Ovary (tissue), 10 donors: ENCODE measurements at places on chromosomes 5 and 9. TPM values are rescaled to one million over a fixed set of nuclear protein-coding genes. Genes with fewer than 3 reads are reported as not detected.

CARD9 gene
- polyA plus RNA-seq = not detected

HAPLN1 gene
- polyA plus RNA-seq = 0.40 TPM

S1PR3 gene
- 18.5 TPM for polyA plus RNA-seq

LCN1 gene
- not detected for polyA plus RNA-seq

FRMD3 gene
- polyA plus RNA-seq = 4.2 TPM

PLEKHG4B gene
- polyA plus RNA-seq = 0.85 TPM

LCP2 gene
- polyA plus RNA-seq = 31.1 TPM

ARSB gene
- polyA plus RNA-seq = 3.1 TPM

NR5A1 gene
- polyA plus RNA-seq = 45.2 TPM

FRMPD1 gene
- polyA plus RNA-seq = 0.27 TPM

KIF20A gene
- 0.47 TPM for polyA plus RNA-seq

KIF24 gene
- polyA plus RNA-seq = 1.1 TPM

TLN1 gene
- polyA plus RNA-seq = 292 TPM

ELAVL2 gene
- polyA plus RNA-seq = 0.45 TPM

IARS1 gene
- 16.0 TPM for polyA plus RNA-seq

COL23A1 gene
- polyA plus RNA-seq = 0.20 TPM

TMEFF1 gene
- 0.10 TPM for polyA plus RNA-seq

KIF4B gene
- polyA plus RNA-seq = not detected

SIT1 gene
- polyA plus RNA-seq = 0.29 TPM
